ENCODE measurements at places on chromosomes 1 and 21.
A peak's percentile ranks its signal among the peaks of the same experiment; 100 is the strongest.

GRCh38 chr1:203173566-203173965, 2.1 kb downstream of the MYBPH start:
- no peak for DNase-seq

GRCh38 chr1:236677641-236678235, 8.6 kb upstream of the ACTN2 start:
- no peak for DNase-seq

DNA sequence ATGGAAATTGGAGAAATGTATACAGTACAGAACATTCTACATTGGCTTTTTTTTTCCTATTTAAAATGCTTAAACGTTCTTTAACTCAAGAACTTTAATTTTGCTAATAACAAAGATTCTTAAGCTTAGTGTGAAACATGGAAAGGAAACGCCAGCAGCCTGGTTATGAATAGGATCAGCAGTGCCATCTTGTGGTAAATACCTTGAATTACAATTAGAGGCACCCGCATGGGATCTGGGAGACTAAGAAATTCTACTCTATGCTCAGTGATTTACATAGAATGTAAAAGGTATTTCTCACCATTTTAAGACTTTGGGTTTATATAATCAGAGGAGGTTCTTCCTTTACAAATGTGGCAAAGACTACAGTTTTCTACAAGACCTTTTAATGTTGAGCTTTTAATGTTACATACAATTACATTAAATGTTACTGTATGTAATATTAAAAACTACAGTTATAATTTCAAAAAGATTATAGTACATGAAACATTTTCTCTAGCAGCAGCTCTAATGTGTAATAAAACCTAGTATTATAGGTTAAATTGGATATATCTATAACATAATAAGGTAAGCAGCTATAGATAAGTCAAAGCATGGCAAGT, 32.1 kb upstream of the APOBEC4 start:
- peak; percentile 9 for DNase-seq

- no peak for DNase-seq
Measured at GRCh38 chr1:85933961-85934360, 222.6 kb downstream of the COL24A1 start.

GRCh38 chr21:27388825-27389224, 421.9 kb upstream of the ADAMTS5 start:
- no peak for DNase-seq

DNA sequence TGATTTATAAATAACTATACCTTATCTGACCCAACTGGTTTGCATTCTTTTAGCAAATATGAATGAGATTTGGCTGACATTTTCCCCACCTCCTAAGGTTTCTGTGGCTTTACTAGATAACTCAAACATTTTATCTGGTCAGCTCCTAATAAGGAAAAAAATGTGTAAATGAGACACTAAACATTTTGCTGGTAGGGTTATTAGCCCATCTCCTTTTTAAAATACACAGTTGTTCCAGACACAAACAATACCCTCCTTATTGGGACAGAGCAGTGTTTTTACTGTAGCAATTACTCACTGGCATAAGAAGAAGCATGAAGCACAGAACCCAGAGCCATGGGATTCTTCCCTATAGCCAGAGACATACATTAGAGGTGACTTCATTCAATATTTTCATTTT, 53.8 kb upstream of the NUF2 start:
- no peak for DNase-seq

- no peak for DNase-seq
Measured at GRCh38 chr1:57440096-57440495, 16.2 kb upstream of the DAB1 start.

DNA sequence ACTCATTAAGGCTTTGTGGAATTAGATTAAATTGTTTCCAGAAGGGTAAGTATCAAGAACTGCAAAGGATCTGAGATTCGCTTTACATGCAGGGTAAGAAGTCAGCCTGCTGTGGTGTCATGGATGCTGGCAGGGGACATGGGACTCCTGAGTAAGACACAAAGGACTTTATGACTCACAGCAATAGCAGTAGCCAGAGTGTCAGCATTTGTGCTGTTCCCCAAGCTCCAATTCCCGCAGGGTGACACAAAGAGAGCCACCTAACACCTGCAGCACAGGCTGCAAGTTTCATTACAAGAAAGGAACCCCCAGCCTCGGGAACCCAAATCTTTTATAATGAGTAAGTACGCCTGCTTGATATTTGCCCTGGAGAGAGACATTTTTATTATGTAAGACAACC, 298.1 kb upstream of the POU3F1 start:
- no peak for DNase-seq

- no peak for DNase-seq
Measured at GRCh38 chr1:160256396-160257046, 5.8 kb downstream of the DCAF8 start.

- no peak for DNase-seq
Measured at GRCh38 chr1:65894738-65895605, 102.3 kb downstream of the PDE4B start.

- DNase-seq, result no peak
Measured at GRCh38 chr1:50416553-50417453, 6.4 kb downstream of the DMRTA2 start.

DNA sequence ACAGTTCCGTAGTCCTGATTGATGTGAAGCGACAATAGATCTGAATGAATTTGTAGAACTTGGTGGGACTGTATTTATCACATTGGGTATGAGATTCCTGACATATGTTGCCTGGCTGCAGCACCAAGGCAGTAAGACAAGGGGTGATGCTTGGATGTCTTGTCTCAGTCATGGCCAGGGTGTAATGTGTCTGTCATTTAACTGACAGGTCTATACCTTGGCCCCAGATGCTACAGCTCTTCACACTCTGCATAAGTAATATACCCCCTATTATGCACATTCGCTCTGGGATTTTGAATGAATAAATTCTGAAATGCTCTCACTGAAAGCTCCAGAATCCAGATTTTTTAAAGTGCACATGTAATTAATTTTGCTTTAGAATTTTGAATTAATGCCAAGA, 47.3 kb downstream of the NTNG1 start:
- DNase-seq, result no peak

- DNase-seq, result peak; percentile 73
Measured at GRCh38 chr1:182143154-182143657, 81.7 kb upstream of the ZNF648 start.

DNA sequence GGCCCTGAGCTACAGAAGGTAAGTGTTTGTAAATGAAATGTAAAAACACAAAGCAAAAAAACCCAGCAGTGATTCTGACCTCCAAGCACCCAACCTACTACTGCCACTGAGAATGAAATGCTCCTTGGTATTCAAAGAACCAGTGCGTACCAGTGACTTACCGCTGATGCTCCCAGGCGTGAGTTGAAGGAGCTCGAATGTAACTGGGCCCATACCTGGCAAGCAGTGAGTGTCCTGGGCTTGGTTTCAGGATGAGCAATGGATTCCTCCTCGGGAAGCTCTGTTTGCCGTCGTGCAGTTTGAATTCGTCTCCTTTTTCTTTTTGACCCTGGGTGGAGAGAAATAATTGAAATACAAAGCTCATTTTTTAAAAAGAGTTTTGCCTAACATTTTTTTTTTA, 121.9 kb downstream of the ATG4C start:
- no peak for DNase-seq

- DNase-seq, result no peak
Measured at GRCh38 chr1:2134266-2134620, 60.3 kb downstream of the FAAP20 start.

- DNase-seq, result no peak
Measured at GRCh38 chr1:225412803-225413351, 15.0 kb downstream of the LBR start.

DNA sequence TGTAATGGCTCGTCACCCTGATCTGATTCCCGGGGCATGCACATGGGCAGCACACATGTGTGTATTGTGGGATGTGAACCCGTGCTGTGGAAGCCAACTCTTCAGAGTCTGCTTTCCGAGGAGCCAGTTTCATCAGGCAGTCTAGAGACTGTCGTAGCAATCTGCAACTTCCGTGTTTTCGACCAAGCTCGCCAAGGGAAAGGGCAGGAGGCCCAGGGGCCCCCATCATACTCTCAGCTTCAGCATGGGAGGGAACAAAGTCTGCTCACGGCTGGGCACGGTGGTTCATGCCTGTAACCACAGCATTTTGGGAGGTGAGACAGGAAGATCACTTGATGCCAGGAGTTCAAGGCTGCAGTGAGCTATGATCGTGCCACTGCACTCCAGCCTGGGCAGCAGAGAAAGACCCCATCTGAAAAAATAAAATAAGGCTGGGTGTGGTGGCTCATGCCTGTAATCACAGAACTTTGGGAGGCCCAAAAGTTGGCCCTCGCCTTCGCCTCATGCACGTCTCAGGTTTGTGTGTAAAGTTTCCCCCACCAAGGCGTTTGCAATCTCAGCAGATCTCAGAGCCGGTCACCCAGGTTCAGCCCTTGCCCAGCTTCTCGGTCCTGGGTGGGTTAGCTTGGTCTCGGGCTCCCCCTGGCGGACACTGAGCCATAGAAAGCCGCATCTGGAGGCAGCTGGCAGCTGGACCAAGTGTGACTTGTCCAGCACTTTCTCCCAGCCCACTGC, 48.5 kb upstream of the SLC25A33 start:
- peak; percentile 79 for DNase-seq

- DNase-seq, result peak; percentile 16
Measured at GRCh38 chr21:21200103-21200938, 202.1 kb downstream of the NCAM2 start.

Data from CD4-positive, alpha-beta T cell (primary cell).